ENCODE measurements at places on chromosomes 2 and 18. TPM values are rescaled to one million over a fixed set of nuclear protein-coding genes. Genes with fewer than 3 reads are reported as not detected.
A peak's percentile ranks its signal among the peaks of the same experiment; 100 is the strongest.

The UCN gene
- total RNA-seq: 8.0 TPM

The SKOR2 gene
- not detected for total RNA-seq

The SCN1A gene
- not detected for total RNA-seq

DNA sequence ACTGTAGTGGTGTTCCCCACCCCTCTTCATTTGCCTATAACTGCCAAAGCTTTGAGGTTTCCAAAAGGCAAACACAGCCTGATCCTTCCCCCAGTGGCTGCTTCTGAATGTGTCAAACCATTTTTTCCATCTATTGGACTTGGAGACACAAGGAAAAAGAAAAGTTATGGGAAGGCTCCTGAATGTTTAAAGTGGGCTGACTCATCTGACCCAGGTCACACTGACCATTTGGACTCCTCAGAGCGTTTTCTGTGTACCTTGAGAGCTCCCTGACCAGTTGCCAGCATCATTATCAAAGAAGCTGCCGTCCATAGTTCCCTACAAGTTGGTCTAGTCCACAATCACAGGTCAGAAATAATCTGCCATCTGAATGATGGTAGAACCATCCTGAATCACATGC, 123.4 kb upstream of the COL3A1 start:
- no peaks in the 10 kb centered on the region for H3K36me3 ChIP-seq
- no peak overlapping the region for H3K27ac ChIP-seq
- H3K27me3 ChIP-seq: no peaks in the 10 kb centered on the region

DNA sequence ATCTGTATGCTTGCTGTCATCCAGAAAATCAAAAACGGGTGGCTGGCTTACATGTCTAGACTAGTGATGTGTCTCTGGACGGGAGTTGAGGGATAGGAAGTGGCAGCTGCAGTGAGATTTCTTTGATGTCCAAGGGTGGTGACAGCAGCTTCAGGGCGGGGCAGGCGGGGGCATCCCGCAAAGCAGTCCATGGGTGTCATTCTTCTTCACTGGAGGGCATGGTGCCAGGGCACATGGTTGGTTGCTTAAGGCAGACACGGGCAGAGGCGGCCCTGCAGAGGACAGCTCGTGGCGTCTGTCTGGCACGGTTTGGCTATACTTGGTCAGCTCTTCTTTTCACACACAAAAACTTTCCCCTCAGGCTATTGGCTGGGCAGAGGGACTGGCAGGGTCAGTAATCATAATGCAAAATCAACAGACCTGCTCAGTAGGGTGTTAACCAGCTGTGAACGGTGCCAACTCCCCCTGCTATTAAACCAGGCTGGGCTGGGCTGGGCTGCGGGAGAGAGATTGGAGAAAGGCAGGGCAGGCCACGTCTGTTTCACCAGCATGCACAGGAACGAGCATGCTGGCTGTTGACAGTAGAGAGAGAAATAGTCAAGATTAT, 63.7 kb downstream of the COL4A3 start:
- no peak for DNase-seq
- no peaks in the 10 kb centered on the region for H3K36me3 ChIP-seq
- no peaks in the 10 kb centered on the region for H3K27me3 ChIP-seq
- H3K4me3 ChIP-seq: no peak overlapping the region
- no peak overlapping the region for H3K27ac ChIP-seq

DNA sequence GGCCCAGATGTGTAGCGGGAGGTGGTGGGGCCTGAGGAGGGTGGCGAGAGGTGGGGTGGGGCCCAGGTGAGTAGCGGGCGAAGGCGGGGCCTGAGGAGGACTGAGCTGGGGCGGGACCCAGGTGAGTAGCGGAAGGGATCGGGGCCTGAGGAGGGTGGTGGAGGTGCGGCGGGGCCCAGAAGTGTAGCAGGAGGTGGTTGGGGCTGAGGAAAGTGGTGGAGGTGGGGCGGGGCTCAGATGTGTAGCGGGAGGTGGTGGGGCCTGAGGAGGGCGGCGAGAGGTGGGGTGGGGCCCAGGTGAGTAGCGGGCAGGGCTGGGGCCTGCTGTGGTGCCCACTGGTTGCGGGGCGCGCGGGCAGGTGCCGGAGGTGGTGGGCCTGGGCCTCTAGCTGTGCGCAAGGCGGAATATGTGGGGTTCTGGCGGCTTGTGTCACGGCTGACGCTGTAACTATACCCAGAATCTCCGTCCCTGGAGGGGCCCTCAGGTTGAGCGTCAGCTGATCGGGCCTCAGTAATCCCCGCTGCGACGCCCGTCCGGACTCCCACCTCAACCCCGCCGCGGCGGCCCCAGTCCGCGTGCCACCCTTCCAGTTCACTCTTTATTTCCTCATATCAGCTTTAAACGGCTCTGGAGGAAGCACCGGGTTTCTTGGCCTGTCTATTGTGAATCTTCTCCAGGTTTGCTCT, 866 bp upstream of the SF3B6 start:
- H3K27me3 ChIP-seq: no peaks in the 10 kb centered on the region
- peak overlapping the region; percentile 81 for H3K27ac ChIP-seq
- peaks cover 18% of the 10 kb centered on the region for H3K36me3 ChIP-seq
- no peak for DNase-seq
- H3K4me3 ChIP-seq: peak overlapping the region; percentile 77

DNA sequence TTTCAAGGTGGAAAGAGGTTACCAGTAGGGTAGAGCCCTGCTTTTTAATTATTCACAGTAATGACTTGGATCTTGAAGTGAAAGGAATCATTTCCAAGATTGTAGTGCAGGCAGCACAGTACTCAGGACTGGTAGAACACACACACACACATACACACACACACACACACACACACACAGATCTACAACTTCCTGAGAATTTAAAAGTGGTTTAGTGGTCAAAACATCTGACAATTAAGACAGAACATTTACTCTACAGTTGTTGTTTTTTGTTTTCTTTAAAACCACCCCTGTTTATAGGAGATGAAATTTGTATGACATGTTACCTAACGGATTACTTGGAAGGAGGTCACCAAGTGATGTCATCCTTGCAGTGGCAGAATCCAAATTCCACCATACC, 146.7 kb upstream of the VRK2 start:
- no peaks in the 10 kb centered on the region for H3K4me1 ChIP-seq
- H3K27me3 ChIP-seq: no peaks in the 10 kb centered on the region
- no peaks in the 10 kb centered on the region for H3K36me3 ChIP-seq
- no peak overlapping the region for H3K4me3 ChIP-seq
- no peak for DNase-seq

- no peaks in the 10 kb centered on the region for H3K4me1 ChIP-seq
- H3K27ac ChIP-seq: no peak overlapping the region
- no peaks in the 10 kb centered on the region for H3K36me3 ChIP-seq
- DNase-seq: peak; percentile 19
Observed at GRCh38 chr2:205934443-205934842, 151.5 kb downstream of the INO80D start.

- H3K4me1 ChIP-seq: peaks cover 34% of the 10 kb centered on the region
- H3K27ac ChIP-seq: no peak overlapping the region
- H3K36me3 ChIP-seq: no peaks in the 10 kb centered on the region
Observed at GRCh38 chr2:233210843-233211547, 40.5 kb upstream of the ATG16L1 start.

The SFT2D3 gene
- 3.1 TPM for total RNA-seq

GRCh38 chr2:54575379-54575888, 119.3 kb downstream of the SPTBN1 start:
- no peaks in the 10 kb centered on the region for H3K27me3 ChIP-seq
- DNase-seq: no peak
- H3K4me3 ChIP-seq: no peak overlapping the region
- peaks cover 38% of the 10 kb centered on the region for H3K4me1 ChIP-seq

The ANKRD62 gene
- total RNA-seq: 0.34 TPM

GRCh38 chr2:146587291-146587713, 1257.5 kb upstream of the ACVR2A start:
- H3K36me3 ChIP-seq: no peaks in the 10 kb centered on the region
- no peak overlapping the region for H3K27ac ChIP-seq
- no peak overlapping the region for H3K4me3 ChIP-seq
- H3K27me3 ChIP-seq: no peaks in the 10 kb centered on the region
- no peaks in the 10 kb centered on the region for H3K4me1 ChIP-seq
- no peak for DNase-seq

The ATL2 gene
- 80.7 TPM for total RNA-seq

The CERKL gene
- total RNA-seq: 0.66 TPM

GRCh38 chr18:2602844-2603243, 31.5 kb downstream of the NDC80 start:
- no peak overlapping the region for H3K4me3 ChIP-seq
- peaks cover 38% of the 10 kb centered on the region for H3K36me3 ChIP-seq
- DNase-seq: no peak
- no peaks in the 10 kb centered on the region for H3K4me1 ChIP-seq

GRCh38 chr2:229231328-229231868, 39.7 kb downstream of the PID1 start:
- H3K4me3 ChIP-seq: no peak overlapping the region
- no peaks in the 10 kb centered on the region for H3K36me3 ChIP-seq
- no peak for DNase-seq
- H3K4me1 ChIP-seq: no peaks in the 10 kb centered on the region

GRCh38 chr2:135984199-135985017, 1.0 kb downstream of the DARS1 start:
- no peaks in the 10 kb centered on the region for H3K4me1 ChIP-seq
- DNase-seq: no peak
- peaks cover 30% of the 10 kb centered on the region for H3K36me3 ChIP-seq
- peak overlapping the region; percentile 95 for H3K27ac ChIP-seq
- H3K4me3 ChIP-seq: peak overlapping the region; percentile 76
- H3K27me3 ChIP-seq: no peaks in the 10 kb centered on the region

DNA sequence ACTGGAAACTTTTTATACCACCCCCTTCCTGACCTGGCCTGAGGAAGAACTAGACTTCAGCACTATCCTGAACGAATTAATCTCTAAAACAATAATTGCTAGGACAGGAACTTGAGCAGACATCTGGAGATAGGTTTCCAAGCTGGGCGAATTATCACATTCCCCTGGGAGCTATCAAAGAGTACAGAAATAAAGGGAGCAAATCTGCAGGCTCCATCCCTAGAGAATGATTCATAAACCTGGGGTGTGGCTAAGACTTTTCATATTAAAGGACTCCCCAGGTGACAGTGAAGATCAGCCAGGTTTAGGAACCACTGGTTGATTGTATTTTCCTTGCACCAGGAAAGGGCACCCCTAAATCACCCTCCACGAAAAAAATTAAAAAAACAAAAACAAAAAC, 105.6 kb upstream of the NOL4 start:
- H3K27me3 ChIP-seq: no peaks in the 10 kb centered on the region
- H3K27ac ChIP-seq: no peak overlapping the region
- H3K4me3 ChIP-seq: no peak overlapping the region
- no peaks in the 10 kb centered on the region for H3K4me1 ChIP-seq
- H3K36me3 ChIP-seq: no peaks in the 10 kb centered on the region
- DNase-seq: no peak

GRCh38 chr18:22060361-22060760, 109.0 kb upstream of the GATA6 start:
- no peak overlapping the region for H3K4me3 ChIP-seq
- H3K27ac ChIP-seq: no peak overlapping the region
- DNase-seq: no peak
- H3K36me3 ChIP-seq: no peaks in the 10 kb centered on the region

The LYPD6 gene
- total RNA-seq: 3.0 TPM

DNA sequence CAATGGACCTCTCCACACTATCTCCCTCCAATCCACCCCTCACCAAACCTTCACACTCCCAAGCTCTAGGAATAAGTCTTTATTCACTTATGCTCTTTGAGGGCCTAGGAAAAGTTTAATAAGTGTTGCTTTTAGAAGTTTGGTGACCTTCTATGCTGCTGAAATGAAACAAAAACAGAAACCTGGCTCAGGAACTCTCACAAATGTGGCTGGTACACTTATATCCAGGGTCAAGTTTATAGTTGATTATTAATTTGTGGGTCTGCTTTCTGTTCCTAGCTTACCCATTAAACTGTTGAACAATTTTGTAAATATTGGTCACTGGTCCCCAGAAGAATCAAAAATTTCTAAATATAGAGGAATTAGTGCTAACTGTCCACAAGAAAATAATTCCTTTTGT, 14.2 kb upstream of the ANKRD44 start:
- H3K36me3 ChIP-seq: no peaks in the 10 kb centered on the region
- H3K4me1 ChIP-seq: no peaks in the 10 kb centered on the region
- no peak overlapping the region for H3K27ac ChIP-seq
- H3K27me3 ChIP-seq: no peaks in the 10 kb centered on the region
- H3K4me3 ChIP-seq: no peak overlapping the region

DNA sequence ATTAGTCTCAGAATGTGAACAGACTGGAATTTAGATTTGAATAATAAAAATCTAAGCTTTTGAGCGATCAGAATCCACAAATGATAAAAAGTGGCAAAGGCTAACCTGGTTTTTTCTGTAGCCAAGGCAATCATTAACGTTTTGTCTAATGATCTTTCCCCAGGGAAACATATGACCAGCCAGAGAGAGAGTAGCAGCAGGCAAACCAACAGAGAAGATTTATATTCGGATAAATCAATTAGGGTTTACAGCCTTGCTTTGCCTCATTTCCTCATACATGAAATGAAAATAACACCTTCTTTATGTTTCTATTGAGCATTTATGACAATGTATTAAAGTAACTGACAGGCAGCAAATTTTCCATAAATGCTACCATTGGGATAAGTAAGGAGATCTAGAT, 14.5 kb downstream of the TIA1 start:
- peaks cover 21% of the 10 kb centered on the region for H3K36me3 ChIP-seq
- no peaks in the 10 kb centered on the region for H3K27me3 ChIP-seq
- no peaks in the 10 kb centered on the region for H3K4me1 ChIP-seq
- H3K27ac ChIP-seq: no peak overlapping the region
- H3K4me3 ChIP-seq: no peak overlapping the region
- DNase-seq: no peak

The CXCR4 gene
- total RNA-seq: 1.3 TPM

DNA sequence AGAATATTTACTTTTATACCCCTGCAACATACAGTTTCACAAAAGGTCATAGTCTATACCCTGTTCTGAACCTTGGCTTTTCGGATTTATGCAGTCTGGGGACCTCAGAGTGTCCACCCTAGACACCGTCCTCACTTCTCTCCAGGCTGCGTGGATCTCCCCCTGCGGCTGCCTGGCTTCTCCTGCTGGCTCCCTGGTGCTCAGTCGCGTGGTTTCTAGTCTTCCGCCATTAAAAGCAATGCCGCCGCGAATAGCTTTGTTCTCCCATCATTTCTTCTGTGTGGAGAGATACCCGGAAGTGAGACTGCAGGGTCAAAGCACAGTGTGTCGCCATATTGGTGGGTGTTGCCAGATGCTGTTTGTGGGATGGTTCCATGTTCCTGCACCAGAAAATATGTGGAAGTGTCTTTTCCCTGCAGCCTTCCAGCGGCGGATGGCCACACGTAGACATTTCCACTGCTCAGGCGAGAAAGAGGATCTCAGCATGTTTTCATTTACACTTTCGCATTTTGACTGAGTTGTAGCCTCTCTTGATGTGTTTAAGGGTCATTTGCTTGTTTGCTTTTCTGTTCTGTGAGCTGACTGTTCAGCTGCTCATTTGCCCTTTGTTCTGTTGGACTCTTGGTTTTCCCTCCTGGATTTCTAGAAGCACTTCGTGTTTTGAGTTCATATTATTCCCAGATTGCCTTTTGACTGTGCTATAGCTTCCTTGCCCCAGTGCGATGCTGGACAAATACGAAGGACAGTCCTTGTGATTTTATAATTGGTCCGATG, 22.9 kb upstream of the ASB1 start:
- H3K4me3 ChIP-seq: no peak overlapping the region
- no peaks in the 10 kb centered on the region for H3K36me3 ChIP-seq
- no peaks in the 10 kb centered on the region for H3K4me1 ChIP-seq
- DNase-seq: no peak

- no peaks in the 10 kb centered on the region for H3K27me3 ChIP-seq
- peaks cover 27% of the 10 kb centered on the region for H3K36me3 ChIP-seq
- no peak overlapping the region for H3K4me3 ChIP-seq
- DNase-seq: no peak
Observed at GRCh38 chr18:74498712-74499627, 2.8 kb downstream of the CNDP2 start.

The DUSP2 gene
- total RNA-seq: 24.5 TPM

The OR6B2 gene
- not detected for total RNA-seq

Data from HCT116 (cell line).